H1 (cell line): ENCODE measurements at places on chromosomes 12 and 14. TPM values are rescaled to one million over a fixed set of nuclear protein-coding genes. Genes with fewer than 3 reads are reported as not detected.

KERA gene
- not detected in 2 replicates for polyA plus RNA-seq

- DNase-seq, result no peak
Measured at GRCh38 chr12:81800298-81801148, 41.4 kb upstream of the PPFIA2 start.

SLC25A47 gene
- polyA plus RNA-seq, result not detected in 2 replicates

GRCh38 chr12:53739214-53740129 is 12.2 kb upstream of the CALCOCO1 start:
- peak; percentile 57 for DNase-seq

EMP1 gene
- 0.17 and 0.53 TPM in 2 replicates for polyA plus RNA-seq

GRCh38 chr14:51244591-51244990 is 4.5 kb downstream of the TMX1 start:
- DNase-seq, result no peak
